ENCODE measurements at places on chromosomes 4 and X.

- no peak for DNase-seq
Observed at GRCh38 chr4:99029852-99030251, 34.3 kb downstream of the METAP1 start.

- no peak for DNase-seq
Observed at GRCh38 chr4:11724731-11725130, 296.0 kb upstream of the HS3ST1 start.

DNA sequence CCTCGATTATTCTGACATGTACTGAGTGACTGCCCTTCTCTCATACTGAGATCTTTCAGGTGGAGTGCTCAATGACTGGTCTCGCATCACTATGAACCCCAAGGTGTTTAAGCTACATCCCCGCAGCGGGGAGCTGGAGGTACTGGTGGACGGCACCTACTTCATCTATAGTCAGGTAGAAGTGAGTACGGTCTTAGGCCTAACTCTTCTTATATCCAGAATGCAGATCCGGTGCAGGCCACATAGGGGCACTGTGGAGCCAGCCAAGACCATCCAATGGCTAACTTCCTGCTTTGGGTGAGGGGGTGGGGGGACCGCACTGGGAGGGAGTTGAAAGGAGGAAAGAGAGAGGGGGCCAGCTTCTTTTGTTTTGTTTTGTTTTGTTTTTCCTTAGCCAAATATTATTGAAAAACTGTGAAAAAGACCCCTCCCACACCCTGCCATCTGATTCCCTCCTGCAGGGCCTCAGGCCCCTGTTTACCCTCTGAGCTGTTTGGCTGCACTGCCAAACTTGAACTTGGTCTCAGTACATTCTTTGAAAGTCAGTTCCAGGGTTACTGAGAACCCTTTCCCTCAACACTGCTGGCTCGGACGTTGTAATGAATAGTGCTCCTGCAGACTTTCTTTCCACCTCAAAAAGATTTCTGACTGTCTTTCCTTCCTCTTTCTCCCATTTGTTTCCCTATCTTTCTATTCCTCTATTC is 16.2 kb downstream of the AWAT2 start:
- DNase-seq: no peak

- DNase-seq: no peak
Observed at GRCh38 chrX:819684-820083, 189.1 kb downstream of the SHOX start.

GRCh38 chr4:140697709-140698560 is 58.2 kb downstream of the TBC1D9 start:
- DNase-seq: no peak

GRCh38 chr4:182893474-182894080 is 23.6 kb downstream of the DCTD start:
- DNase-seq: no peak

DNA sequence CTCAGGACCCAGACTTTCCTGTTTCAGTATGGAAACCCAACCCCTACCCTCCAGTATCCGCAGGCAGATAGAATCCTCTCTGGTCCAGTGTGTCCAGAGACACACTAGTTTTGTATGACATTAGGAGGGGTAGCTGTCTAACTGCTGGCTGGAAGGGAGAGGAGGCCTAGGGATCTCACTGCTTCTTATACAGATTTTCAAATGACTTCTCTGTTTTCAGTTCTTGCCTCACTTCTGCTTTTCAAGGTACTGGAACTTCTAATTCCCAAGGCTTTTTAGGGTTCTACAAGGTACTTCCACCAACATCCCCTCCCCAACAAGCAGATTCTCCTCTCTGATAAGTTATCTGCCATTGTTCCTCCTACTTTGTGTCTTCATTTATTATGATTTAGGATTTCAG is 6.1 kb downstream of the SGCB start:
- no peak for DNase-seq

- no peak for DNase-seq
Observed at GRCh38 chr4:52407545-52407944, 251.6 kb downstream of the USP46 start.

GRCh38 chr4:137524725-137525369 is 7.4 kb downstream of the PCDH18 start:
- no peak for DNase-seq

DNA sequence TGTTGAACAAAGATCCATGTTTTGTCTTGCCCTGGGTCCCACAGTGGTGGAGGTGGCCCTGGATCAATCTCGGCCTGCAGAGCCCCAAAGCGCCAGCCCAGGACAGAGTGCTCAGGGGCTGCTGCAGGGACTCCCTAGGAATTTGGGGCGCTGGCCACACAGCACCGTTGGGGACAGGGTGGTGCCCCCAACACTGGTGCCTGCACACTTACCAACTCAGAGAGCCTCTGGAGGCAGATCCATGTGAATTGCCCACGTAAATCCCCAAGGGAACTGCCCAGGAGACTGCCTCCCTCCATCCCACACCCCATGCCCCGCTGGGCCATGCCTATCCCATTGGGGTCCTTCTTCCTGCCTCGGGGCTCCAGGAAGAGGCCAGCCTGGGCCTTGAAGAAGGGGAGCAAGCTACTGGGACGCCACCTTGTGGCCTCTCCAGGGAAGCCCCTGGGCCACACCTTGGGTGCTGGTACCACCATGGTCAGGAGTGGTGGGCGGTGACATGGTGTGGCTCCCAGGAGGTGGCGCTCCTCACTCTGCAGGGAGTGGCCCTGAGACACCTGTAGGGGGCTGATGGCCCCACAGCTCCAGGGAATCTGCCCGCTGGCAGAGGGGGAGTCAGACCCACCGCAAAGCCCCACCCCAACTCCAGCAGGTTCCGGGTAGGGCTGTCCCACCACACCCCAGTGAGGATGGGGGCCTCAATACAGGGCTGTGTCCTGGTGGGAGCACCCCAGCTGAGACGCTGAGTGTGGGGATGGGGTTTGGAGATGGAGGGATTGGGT is 22.8 kb downstream of the CFAP99 start:
- DNase-seq: peak; percentile 23

- DNase-seq: no peak
Observed at GRCh38 chr4:17557880-17558279, 19.1 kb upstream of the LAP3 start.

Data from stimulated activated CD4-positive, alpha-beta T cell treated with anti-CD3 and anti-CD28 coated beads, Interleukin-1b, Interleukin-23, amount 100 ng/mL, for 24 hours (primary cell).